Breast epithelium (tissue), 4 donors: ENCODE measurements at places on chromosomes 16 and 17. TPM values are rescaled to one million over a fixed set of nuclear protein-coding genes. Genes with fewer than 3 reads are reported as not detected.

Gene CEP295NL
- total RNA-seq: 7.2 TPM

GRCh38 chr16:35752012-35752772 is 2292.8 kb downstream of the TP53TG3F start:
- DNase-seq: no peak

GRCh38 chr16:48609652-48610029 is 339 bp downstream of the N4BP1 start:
- DNase-seq: no peak

DNA sequence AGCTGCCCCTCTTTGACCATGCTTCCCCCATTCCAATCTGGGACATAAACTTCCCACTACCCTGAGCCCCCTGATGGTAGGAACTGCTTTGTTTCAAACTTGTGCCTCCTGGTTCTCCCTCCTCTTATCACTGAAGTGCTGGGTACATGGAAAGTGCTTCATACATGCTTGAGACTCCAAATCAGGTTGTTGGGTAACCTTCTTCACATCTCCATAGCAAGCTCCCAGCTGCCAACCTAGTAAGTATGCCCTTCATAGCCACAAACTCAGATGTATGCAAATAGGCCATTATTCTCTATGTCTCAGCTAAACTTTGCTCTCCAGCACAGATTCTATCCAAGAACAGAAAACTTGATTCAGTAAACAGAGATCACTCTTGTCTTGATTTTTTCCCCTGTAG is 310.6 kb upstream of the IRX3 start:
- no peak for DNase-seq
